Vagina (tissue), 2 donors: ENCODE measurements at places on chromosomes 1 and 21.

DNA sequence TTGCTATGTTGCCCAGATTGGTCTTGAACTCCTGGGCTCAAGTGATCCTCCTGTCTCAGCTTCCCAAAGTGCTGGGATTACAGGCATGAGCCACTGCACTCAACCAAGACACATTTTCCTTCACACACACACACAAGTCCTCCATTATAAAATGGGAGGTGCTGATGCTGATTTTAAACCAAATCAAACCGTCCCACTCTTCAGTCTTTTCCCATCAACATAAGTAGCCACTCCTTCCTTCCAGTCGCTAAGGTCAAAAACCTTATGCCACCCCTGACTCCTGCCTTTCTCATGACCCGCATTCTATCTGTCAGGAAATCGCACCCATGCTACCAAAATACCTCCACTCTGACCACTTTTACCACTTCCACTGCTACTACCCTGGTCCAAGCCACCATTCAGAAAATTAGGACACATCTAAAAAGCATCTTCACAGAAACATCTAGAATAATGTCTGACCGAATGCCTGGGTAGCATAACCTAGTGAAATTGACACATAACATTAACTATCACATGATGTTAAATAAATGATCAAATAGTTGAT is 28.0 kb upstream of the IFNGR2 start:
- DNase-seq: no peak

DNA sequence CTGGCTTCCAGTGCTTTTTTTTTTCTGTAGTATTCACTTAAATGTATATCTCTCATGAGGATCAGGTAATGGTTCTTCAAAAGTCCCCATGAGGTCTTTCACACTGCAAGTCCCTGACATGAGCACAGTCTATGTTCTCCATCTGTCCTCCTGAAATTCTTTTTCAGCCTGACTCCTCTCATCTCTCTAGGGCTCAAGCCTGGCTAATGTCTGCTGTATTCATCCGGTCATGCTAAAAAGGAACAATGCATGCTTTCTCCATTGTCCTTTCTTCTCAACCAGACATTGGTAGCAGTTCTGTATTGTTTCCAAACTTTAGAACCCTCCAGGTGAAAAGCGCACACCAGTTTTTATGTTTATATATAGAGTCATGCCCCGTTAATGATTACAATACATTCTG is 368.3 kb upstream of the OLFM3 start:
- DNase-seq: no peak

DNA sequence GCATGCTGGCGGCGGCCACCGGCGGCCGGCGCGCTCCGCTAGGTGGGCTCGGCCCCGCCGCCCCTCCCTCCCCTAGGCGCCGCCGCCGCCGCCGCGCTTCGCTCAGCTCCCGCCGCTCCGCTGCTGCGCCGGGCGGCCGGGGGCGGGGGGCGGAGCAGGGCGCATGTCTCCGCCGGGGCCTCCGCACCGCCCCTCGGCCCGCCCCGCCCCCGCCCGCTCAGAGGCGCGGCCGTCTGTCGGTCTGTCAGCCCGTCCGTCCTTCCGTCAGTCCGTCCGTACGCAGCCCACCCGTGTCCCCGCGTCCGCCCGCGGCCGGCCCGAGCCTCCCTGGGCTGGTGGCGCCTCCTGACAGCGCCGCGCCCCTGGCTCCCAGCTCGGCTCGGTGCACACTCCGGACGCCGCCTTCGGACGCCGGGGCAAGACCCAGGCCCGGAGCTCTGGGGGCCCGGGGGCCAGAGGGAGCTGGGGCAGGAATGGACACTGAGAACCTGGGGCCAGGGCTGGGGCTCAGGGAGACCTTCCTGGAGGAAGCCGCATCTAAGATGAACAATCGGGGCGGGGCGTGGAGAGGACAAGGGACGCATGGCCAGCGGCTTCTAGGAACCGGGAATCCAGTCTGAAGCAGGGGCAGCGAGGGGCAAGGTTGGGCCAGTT is at the start of gene GPR153:
TSS of gene GPR153 (minus strand) at position 138 of the 654 bp plus-strand sequence. CDS start 6,193 bp downstream, outside the sequence.
- DNase-seq: no peak

GRCh38 chr1:81453367-81453703 is 347.4 kb upstream of the ADGRL2 start:
- DNase-seq: no peak

DNA sequence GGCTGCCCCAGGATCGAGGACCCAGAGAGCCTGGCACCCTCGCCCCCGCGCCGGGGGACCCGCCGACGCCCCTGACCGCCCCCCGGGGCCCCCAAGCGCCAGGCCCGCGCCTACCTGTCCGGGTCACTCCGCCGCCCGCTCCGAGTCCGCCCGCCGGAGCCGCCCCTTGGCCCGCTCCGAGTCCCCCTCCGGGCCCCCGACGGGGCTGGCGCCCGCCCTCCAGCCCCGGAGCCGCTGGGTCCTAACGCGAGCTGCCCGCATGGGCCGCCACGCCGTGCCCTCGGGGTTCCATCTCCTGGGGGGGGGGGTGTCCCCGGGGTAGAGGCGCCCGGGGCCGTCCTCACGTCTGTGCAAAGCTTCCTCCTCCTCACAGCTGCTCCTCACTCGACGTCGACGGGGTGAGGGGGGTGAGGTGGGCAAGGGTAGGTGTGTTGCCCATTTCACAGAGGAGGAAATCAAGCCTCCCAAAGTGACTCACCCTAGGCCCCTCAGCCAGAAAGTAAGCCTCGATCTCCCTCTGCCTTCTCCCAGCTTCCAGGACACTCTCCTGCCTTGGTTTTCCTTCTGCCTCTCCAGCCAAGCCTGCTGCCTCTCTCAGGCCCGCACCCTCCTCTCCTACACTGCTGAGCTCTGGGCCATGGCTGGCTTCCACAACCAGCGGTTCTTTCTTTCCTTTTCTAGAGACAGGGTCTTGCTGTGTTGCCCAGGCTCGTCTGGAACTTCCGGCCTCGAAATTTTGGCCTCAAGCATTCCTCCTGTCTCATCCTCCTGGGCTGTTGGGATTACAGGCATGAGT is at the start of gene MFAP2:
TSS of gene MFAP2 (minus strand) at position 148 of the 796 bp plus-strand sequence. CDS start 2,347 bp downstream, outside the sequence.
- DNase-seq: no peak

GRCh38 chr1:26351590-26352337 is 2.2 kb downstream of the CRYBG2 start:
- no peak for DNase-seq

GRCh38 chr1:203454986-203455471 is 20.6 kb upstream of the PRELP start:
- DNase-seq: no peak

DNA sequence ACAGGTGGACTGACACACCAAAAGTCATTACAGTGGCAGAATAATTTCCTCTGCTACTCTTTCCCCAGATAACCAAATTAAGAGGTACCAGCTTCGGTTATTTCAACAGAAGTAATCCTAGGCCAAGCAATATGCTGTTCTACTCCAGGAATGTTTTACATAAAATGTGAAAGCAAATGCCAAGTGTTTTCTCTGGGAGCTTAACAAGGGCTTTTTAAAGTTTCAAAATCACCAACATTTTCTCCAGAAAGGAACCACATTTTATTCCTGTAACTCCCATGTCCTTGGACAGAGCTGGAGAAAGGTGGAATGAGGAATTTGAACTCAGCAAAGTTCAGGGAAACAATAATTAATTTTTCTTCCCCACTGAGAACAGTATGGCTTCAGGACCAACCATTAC is 27.2 kb downstream of the CNN3 start:
- DNase-seq: no peak

- DNase-seq: no peak
These were observed 9.6 kb downstream of the DISC1 start for GRCh38 chr1:231636157-231636556.

DNA sequence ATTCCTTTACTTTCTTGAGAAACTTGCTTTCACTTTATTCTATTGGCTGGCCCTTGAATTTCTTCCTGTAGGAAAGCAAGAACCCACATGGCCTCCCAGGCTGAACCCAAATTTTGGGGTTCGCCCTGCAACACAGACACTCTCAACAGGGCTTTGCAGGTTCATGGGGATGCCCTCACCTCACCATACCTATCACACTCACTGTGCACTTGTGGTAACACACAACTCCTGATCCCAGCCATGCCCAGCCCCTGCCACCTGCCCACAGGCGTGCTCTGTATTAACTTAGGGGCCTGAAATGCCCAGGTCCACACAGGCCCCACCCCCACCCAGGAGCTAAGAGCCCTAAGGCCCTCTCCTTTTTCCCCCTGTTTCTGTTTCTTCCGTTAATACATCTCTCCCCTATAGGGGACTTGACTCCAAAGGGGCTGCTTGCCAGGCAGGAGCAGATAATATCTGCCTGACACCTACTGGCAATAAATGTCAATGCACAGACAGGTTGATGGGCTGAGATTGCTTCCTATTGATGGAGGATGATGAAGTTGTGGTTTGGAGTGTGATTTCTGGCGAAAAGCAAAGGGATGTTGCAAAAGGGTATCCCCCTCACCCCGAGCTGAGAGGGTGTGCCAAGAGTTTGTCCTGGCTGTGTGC is 171.5 kb downstream of the AJAP1 start:
- DNase-seq: no peak

DNA sequence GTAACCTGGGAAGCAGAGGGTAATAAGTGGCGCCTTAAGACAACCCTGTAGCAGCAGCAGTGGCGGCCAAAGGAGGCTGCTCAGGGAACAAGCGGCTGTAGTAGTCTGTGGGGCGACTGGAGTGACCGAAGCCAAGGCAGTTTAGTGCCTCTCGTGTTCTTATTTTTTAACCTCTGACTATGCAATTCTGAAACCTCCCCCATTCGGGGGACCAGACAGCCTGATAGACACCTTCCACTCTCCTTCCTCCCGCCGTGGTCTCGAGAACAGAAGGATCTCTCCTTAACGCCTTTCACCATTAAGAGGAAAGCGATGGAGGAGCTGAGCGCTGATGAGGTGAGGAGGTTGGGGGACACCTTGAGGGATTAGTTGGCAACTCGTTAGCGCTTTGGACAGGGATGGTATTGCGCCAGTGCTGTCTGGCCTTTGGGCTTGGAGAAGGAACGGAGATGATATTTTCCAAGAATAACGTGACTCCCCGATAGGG is 644 bp downstream of the UBE4B start:
- DNase-seq: no peak

DNA sequence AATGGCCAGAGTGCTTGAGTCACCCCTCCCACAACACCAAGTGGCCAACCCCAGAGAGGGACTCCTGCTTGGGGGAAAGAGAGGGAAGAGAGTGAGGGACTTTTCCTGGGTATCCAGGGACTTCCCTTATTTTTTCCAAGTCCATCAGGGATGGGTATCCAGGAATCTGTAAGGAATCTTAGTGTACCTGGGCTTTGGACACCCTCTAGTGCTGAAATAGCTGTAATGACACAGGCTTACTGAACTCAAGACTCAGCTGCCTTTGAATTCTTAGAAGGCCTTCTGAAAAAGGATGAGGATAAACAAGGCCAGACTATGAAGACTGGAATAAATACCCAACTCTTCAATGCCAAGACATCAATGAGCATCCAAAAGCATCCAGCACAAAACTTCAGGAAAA is 12.0 kb downstream of the TSHB start:
- no peak for DNase-seq

DNA sequence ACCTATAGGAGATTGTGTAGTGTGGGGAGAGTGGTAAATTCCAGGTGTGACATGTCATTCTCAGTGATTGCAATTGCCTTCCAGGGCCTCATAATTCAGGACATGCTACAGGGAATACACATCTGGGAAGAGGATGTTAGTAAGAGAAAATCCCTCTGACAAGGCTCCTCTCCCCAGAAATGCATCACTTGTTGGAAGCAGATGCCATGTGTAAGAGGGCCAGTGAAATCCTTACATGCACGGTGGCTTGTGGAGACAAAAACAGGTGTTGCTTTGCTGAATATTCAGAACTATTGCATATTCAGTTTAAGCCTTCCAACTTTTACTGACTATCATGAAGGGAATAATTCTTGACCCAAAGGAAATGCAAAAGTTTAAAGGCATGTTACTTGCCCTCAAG is 503.4 kb downstream of the NEGR1 start:
- no peak for DNase-seq

DNA sequence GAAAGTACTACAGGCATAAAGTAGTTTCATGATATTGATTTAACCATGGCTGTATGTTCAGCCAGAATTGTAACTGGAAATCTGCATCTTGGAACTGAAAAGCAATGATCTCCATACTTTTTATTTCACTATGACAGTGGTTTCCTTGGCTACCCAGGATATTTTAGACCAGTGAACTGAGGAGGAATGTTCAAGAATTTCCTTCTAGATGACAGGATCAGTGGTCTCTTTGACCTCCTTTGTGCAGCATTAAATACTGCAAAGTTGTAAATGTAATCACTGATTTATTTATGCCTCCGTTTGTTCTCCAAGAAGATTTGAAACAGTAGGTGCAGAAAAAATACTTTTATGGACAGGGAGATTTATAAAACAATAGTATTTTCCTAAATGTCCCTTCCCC is 39.5 kb downstream of the VPS13D start:
- DNase-seq: no peak

GRCh38 chr1:46724991-46725735 is 6.2 kb upstream of the EFCAB14 start:
- DNase-seq: no peak

DNA sequence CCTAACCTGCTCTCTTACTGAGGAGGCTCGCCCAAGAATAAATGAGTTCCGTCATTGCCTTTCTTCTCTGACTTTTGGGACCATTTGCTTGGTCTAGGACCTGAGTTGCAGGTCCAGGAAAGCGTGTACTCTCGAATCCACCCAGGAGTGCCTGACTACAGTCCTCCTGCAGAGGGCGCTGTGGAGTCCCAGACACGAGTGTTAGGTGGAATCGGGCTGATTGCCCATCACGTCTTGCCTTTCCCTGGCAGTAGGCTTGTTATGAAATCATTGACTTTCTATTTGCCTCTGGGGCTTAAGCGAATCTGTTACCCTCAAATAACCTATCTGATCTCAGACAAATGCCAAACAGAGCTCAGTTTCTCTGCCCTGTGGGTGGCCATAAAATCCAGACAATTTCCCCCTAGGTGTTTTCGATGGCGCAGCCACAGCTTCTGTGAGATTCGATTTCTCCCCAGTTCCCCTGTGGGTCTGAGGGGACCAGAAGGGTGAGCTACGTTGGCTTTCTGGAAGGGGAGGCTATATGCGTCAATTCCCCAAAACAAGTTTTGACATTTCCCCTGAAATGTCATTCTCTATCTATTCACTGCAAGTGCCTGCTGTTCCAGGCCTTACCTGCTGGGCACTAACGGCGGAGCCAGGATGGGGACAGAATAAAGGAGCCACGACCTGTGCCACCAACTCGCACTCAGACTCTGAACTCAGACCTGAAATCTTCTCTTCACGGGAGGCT is at the start of gene IL20:
TSS of gene IL20 (plus strand) at position 685 of the 733 bp plus-strand sequence. CDS start 230 bp downstream, outside the sequence.
- no peak for DNase-seq
